ENCODE measurements at places on chromosomes 7 and 10.

- no peak for DNase-seq
Measured at GRCh38 chr7:71706597-71706975, 574.6 kb downstream of the GALNT17 start.

- no peak for DNase-seq
Measured at GRCh38 chr7:72025381-72025960, 386.7 kb downstream of the CALN1 start.

- peak; percentile 42 for DNase-seq
Measured at GRCh38 chr10:58352956-58353610, 18.3 kb downstream of the UBE2D1 start.

DNA sequence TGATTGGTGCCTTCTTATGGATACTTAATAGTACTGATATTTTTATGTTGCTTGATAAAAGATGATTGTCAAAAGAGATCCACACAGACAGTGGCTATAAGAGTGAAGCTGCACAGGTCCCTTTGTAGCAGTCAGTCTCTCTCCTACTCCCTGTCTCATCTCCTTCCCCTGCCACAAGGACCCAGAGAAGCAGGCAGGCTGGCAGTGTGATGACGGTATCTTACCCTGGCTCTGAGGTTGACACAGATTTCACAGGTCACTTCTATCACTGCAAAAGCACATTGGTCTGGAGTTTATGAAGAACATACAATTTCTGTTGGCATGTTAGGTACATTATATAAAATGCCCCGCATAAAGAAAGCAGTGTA, 64.4 kb upstream of the AHR start:
- DNase-seq, result peak; percentile 4

DNA sequence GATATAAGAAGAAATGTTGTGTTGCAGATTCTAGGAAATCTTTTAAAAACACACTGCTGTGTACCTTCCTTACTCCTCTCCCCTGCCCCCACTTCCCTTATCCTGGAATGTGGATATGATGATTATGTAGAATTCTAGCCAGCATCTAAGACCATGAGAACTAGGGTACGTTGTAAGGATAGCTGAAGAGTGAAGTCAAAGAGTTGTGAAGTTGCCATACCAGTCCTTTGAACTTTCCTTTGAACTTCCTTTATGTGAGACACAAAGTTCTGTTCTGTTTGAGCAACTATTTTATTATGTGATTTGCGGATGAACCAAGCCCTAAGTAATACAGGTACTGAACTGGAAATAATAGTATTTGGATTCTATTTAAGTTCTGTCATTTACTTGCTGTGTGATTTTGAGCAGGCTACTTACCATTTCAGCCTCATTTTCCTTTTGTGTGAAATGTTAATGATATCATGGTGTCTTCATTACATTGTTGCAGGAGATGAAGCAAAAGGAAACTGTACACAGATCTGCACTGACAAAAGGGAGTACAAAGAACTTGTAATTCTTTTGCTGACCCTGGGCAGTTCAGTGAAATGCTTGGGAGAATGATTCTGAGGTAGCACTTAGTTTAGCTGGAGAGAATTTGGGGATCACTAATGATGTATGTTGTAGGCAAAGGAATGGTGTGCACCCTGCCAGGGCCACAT, 31.4 kb downstream of the RPA3 start:
- no peak for DNase-seq

DNA sequence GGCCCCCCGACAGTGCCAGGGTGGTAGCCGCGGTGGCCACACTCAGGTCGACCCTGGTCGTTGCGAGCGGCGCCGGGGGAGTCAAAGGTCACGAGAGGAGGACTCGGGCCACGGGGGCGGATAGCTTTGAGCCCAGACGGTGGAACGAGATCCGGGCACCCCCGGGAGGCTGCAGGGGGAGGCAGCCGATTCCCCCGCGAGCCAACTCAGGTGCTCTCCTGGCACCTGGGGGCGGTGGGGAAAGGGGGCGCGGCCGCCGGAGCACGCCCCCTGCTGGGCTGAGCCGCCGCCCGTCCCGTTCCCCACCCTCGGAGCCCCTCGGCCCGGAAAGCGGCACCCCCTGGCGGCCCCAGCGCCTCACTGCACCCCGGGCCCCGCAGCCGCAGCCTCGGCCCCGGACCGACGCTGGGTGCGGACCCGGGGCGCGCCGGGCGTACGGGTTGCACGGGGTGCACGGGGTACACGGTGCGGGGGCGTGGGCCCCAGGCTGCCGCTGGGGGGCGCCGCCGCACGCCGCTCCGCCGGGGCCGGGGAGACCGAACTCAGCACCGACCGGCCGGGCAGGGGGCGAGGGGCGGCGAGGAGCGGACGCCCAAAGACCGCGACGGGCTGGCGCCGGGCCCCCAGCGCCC, 521 bp upstream of the NYAP1 start:
- DNase-seq, result peak; percentile 24

DNA sequence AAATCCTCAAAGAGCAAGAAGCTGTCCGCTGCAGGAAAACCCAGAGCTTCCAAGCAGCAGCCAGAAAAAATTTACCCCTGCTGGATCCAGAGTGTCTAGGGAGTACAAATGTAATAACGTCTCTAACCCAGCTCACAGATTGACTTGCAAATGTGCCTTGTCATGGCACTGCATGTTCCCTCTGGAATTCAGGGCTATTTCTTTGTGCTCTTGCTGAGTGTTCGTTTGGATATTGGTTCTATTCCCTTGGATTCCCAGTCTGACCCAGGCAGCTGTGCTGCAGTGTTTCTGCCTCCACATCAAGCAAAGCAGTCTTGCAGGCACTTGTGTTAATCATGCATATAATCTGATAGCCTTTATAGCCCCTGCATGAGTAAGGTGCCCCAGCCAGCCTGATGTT, 209.9 kb upstream of the GHITM start:
- DNase-seq, result no peak

GRCh38 chr10:110226926-110227641, 19.7 kb downstream of the MXI1 start:
- no peak for DNase-seq

- DNase-seq, result peak; percentile 95
Measured at GRCh38 chr7:18508443-18509427, 13.2 kb downstream of the HDAC9 start.

GRCh38 chr7:91062713-91063112, 201.5 kb upstream of the FZD1 start:
- DNase-seq, result no peak

DNA sequence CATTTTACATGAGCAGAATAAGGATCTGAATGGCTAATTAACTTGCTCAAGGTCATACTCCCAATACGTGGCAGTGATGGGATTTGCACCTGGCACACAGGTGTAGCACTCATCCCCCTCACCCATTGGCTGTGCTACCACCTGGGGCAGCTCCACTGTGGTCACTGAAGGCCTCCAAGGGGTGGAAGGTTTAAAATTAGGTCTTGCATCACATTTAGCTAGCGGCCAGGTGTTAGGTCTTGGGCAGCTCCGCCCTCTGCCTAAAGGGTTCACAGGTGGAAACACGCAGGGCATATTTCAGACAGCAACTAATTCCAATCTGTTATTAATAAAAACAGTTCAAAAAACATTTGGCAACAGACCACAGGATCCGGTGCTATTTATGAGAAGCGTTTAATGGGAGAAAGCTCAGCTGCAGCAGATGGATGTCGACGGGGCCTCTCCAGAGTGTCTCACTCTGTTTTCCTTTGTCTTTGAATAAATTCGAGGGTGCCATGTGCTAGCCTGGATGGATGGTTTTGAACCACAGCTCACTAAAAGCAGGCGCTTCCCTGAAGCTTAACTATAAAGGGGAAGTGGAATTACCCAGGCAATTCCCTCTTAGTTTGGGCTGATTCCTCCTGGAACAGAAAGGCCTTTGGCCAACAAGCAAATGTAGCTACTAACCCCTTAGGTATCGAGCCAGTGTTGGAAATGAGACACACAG, 1017.6 kb downstream of the TYW1 start:
- DNase-seq, result no peak

GRCh38 chr10:95214793-95215192, 20.8 kb downstream of the ACSM6 start:
- no peak for DNase-seq

DNA sequence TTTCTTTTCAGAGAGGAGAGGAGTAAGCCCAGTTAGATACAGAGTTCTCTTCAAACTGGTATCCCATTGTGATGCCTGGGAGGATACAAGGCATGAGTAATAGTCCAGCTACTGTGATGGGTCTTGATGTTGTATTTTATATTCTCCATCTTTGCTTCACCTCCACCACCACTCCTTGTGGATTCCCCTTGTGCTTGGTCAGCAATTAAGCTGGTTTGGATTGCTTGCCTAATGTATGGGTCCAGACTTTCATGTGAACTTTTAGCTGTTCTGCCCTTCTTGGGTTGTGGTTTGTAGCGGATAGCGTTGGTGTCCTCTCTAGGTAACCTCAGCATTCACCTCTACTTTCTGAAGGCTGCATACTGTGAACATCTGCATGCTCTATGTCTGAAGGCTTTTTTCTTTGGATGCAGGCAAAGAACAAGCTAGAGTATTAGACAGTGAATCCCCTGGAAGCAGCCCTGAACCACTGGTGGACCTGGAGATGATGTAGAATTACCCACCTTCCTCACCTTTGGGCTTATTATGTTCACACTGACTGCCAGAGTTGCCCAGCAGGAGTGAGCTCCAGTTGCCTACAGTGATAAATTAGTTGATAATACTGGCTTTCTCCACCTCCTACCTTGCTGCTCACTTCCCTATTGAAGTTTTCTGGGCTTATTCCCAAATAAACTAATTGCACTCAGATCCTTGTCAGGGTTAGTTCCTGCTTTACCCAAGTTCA, 126.5 kb upstream of the MTPN start:
- DNase-seq, result no peak

- peak; percentile 35 for DNase-seq
Measured at GRCh38 chr7:156651474-156651873, 10.9 kb downstream of the RNF32 start.

DNA sequence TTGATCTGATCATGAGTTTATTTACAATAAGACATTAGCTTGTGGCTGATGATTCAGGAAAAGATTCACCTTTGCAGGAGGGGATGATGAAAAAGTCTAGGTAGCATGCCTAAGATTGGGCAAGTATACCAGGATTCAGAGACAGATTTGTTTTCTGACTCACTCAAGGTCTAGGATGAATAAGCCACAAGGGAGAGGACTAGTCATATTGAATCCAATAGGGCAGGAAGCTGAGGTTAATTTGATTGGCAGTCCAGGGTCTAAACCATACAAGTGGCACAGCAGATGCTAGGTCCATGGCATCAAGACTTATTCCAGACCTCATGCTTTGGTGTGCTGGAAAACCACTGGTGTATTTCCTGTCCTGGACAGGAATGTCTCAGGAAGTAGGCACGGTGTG, 1133.4 kb downstream of the XPNPEP1 start:
- peak; percentile 58 for DNase-seq

DNA sequence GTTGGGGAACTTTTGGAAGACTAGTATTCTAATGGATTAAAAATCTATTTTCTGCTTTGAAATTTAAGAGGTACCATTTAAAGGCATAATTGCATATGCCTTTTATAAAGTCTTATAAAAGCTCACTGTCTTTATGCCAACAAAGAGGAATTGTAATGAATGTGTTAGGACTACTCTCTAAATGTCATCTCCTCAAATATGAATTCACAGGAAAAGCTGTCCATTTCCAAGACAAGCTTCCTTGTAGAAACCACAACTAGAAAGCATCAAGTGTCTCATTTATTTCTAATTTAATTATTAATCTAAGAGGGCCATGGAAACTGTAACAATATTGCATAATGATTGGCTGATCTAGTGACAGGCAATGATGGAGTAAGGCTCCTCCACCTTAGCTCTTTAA, 130.2 kb downstream of the COL28A1 start:
- no peak for DNase-seq

DNA sequence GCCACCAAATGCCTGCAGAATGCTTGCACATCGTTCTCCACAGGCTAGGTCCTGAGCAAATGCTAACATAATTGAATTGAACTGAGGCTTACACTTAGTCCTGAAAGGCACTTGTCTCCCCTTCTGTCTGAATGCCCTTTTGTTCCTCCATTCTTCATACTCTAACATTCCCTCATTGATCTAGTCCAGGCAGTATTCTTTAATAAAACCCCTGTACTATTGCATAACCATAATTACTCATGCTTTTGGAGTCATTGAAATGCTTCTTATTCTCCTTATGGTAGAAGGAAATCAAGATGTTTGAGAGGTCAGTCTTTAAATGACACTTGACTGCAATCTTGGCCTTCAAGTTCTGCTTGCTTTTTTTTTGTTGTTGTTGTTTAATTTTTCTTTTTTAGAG, 7.1 kb downstream of the PI4K2A start:
- peak; percentile 62 for DNase-seq

DNA sequence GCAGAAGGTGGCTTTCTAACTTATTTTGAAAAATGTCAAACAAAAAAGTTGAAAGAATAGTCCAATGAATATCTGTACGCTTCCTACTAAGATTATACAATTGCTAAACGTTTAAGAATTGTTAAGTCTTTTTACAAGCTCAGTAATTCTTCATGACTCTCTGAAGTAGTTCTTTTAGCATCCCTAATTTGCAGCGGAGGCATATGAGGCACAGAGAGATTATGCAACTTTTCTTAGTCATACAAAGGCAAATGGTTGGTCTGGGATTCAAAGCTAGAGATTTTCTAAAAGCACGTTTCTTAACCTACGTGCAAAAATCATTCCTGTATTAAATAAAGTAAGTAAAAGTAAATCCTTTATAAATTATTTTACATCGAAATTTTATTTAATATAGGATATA, 254.2 kb downstream of the MAGI2 start:
- no peak for DNase-seq

DNA sequence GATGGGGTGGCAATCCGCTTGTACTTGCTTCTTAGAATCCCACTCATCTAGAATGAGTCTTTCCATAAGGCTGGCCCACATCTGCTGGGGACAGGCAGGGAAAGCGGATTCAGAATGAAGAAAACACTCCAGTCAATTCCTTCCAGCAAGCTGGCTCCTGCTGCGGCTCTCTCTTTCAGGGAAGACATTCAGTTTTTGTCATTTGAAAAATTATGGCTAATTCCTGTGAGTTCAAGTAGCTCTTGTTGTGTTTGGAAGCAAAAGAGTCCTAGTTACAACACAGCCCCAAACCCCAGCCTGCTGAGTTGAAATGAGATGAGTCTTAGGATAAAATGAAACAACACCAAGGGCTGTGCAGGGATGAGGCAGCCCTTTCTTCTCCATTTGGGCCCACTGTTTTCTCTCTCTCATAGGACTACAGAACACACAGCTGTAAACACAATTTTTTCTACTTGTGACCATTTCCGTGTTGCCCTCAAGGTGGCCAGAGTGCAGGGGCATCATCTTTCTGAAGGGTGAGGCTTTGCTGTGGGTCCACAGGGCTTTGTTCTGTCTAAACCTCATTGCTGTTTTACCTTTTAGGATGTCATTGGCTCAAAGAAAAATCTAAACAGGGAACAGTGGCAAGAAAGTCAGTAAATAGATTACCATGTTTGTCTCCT, 90.8 kb upstream of the EEPD1 start:
- DNase-seq, result peak; percentile 65
